Transverse colon (tissue), 4 donors: ENCODE measurements at places on chromosomes 2 and 18.

DNA sequence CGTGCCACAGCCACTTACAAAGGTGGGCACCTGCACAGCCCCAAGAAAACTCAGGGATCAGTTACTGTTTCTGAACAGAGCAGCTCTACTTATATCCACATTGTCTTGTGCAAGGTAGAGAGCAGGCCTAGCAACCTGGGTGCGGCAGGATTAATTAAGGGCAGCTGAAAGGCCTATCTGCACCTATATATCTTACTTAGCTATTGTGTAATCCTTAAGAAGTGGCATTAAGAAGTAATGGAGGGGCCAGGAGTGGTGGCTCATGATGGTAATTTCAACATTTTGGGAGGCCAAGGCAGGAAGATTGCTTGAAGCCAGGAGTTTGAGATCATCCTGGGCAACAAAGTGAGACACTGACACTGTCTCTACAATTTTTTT is 12.8 kb upstream of the ARL5A start:
- DNase-seq: no peak

GRCh38 chr2:134943540-134943939 is 24.9 kb downstream of the CCNT2 start:
- DNase-seq: no peak

DNA sequence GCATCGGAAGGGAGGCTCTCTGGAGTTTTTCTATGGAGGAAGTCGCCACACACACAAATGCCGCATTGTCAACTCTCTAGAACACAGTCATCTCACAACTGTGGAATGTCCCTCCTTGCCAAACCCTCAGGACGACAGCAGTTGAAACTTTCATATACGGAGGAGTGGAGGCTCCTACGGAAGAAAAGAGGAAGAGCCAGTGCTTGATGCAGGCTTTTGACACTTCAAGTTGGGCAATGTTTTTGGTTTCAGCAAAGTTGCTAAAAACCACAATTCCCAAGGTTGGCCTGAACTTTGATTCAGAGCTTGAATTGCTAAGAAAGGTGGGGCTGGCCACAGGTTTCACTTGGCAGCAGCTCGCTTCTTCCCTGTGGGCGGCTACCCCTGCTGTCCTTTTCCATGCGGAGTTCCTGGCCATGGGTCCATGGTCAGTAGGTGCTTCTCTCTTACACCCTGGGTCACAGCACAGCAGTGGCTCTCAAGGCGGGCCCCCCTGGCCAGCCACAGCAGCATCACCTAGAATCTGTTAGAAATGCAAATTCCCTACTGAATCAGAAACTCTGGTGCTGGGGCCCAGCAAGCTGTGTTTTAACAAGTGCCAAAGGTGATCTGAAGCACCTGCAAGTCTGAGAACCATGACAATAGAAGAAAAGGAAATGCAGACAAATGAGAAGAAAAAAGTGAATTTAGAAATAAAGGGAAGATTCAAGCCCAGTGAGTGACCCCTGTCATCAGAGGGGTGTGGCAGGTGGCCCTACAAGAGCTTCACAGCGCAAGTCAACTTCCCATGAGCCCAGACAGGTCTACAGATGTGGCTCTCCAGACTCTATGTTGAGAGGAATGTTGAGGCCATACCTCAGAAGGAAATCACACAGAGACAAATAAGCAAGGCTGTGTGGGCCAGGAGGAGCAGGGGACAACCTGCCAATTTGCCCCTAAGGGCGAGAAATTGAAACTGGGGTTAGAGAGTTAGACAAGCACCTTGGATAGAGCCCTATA is 856.4 kb downstream of the RNF144A start:
- no peak for DNase-seq

DNA sequence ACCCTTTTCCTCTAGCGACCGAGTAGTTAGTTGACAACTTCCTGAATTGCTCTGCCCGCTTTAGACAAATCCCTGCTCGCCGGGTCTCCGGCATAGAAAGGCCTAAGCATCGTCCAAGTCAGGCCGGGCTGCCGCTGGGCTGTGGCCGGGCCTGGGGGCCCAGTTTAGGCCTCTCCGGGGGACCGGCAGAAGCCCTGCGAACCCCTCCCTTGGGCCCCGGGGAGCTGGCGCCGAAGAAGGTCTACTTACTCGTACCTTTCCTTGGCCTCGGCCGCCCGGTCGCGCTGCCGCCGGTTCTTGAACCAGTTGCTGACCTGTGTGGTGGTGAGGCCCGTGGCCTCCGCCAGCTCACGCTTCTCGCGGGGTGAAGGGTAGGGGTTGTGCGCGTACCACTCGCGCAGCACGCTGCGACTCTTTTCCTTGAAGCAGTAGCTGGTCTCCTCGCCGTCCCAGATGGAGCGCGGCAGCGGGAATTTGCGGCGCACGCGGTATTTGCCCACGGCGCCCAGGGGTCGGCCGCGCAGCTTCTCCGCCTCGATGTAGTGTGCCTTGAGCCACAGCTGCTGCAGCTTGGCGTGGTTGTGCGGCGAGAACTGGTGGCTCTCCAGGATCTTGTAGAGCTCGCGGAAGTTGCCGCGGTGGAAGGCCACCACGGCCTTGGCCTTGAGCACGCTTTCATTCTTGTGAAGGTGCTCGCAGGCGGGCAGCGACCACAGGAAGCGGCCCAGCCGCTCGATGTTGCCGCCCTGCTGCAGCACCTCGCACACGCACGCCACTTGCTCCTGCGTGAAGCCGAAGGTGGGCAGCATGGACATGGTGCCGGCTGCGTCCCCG is 739 bp downstream of the SIX2 start:
- DNase-seq: no peak

- no peak for DNase-seq
These were observed 20.3 kb downstream of the CABLES1 start for GRCh38 chr18:23155537-23155936.

DNA sequence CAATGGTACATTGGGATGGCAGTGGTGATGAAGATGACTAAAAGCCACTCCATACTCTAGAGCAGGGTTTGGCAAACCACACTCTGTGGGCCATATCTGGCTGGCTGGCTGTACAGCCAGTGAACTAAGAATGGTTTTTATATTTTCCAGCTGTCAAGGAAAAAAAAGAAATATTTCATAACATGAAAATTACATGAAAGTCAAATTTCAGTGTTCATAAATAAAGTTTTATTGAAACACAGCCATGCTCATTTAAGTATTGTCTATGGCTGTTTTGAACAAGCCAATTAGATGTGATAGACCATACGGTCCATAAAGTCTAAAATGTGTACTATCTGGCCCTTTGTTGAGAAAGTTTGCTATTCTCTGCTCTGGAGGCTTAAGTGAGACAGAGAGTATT is 1.5 kb downstream of the TTC21B start:
- DNase-seq: no peak

DNA sequence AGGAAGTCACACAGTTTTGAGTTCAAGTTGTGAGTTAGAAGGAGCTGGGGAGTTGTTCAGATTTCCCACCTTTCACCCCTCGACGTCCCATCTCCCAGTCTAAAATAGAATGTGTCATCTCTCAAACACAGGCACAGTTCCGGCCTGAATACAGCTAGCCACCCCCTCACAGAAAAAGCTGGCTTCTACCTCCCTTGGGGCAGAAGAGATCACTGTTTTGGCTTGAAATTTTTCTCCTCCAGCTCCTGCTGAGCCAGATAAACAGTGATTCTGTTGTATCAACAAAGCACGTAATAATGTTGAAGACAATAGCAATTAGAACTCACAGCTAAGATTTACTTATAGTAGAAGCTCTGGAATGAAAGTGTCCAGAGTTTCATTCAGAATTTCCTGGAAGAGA is 74.7 kb downstream of the KIAA2012 start:
- no peak for DNase-seq

DNA sequence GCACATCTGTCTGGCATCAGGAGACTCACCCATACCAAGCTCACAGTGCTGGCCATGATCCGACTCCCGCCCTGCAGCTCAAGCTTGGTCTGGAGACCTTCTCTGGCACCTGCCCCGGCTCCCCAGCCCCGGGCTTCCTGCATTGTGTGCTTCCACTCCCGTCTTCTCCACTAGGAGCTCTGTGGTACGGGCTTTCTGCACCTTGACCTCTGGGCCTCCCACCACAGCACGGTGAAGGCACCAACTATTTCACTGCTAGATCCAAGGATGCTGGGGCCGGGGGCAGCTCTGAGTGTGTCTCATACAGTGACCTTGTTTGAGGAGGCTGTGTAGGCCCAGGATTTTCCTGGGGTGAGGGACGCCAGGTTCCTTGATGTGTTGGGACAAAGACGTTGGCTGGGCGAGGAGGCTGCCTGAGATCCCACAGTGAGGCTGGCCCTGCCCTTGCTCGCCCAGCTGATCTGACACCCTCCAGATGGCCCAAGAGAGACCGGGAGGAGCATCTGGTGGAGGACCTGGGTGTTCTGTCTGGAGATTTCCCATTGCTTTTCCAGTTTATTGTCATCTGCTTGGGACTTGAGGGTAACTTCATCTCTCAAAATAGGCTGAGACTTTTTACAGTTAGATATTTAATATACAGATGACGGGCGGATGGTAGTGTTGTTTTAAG is 64.0 kb downstream of the HPCAL1 start:
- DNase-seq: no peak

GRCh38 chr2:112579241-112579640 is 5.2 kb upstream of the CHCHD5 start:
- no peak for DNase-seq

DNA sequence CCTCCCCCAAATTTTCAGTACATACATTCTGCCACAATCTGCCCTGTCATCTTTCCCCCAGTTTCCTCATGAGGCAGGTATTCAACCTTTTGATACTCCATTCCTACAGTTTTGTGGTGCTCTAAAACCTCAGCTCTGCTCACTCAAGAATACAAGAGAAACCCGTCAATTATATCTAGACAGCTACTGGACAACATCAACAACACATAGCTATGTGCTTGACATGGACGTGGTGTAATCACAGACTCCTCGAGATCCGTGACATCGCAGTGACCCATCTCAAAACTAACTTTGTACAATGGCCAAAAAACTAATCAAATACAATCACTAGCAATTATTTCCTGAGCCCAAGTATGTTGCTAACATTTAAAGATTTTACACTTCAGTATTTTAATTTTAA is 23.6 kb downstream of the WDSUB1 start:
- no peak for DNase-seq

- no peak for DNase-seq
These were observed 45.2 kb downstream of the TPO start for GRCh38 chr2:1458432-1458831.

GRCh38 chr2:238704471-238705225 is 143.2 kb upstream of the TWIST2 start:
- no peak for DNase-seq

GRCh38 chr18:34494359-34494696 is 215.8 kb upstream of the DTNA start:
- no peak for DNase-seq

DNA sequence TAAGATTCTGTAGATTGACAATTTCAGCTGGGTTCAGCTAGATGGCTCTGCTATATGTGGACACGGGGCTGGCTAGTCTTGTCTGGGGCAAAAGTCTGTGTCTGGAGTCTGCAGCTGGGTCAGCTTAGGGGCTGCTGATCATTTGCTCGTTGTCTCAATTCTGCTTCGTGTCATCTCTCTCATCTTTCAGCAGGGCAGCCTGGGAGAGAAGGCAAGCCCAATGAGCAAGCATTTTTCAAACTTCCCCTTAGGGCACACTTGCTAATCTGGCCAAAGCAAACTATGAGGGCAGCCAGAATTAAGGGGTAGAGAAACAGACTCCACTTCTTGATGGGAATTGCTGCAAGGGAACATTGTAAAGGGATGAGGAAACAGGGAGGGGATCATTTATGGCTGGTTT is 462.6 kb downstream of the SLC4A3 start:
- no peak for DNase-seq

GRCh38 chr2:80326214-80326613 is 21.7 kb upstream of the LRRTM1 start:
- no peak for DNase-seq

GRCh38 chr2:120298173-120298835 is 45.7 kb downstream of the RALB start:
- DNase-seq: no peak

DNA sequence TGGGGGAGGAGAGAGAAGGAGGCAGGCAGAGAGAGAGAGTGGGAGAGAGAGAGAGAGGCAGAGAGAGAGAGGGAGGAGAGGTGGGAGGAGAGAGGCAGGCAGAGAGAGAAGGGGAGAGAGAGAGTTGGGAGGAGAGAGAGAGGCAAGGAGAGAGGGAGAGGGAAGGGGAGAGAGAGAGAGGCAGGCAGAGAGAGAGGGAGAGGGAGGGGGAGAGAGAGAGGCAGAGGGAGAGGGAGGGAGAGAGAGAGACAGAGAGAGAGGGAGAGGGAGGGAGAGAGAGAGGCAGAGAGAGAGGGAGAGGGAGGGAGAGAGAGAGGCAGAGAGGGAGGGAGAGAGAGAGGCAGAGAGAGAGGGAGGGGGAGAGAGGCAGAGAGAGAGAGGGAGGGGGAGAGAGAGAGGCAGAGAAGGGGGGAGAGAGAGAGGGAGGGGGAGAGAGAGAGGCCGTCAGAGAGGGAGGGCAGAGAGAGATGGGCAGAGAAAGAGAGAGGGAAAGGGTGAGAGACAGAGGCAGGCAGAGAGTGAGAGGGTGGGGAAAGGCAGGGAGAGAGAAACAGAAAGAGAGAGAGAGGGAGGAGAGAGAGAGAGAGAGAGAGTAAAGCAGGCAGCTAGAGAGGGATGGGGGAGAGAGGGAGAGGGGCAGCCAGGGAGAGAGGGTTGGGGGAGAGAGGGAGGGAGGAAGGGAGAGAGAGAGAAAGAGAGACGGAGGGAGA is 122.2 kb upstream of the PXDN start:
- no peak for DNase-seq

GRCh38 chr2:230661072-230661957 is 51.3 kb upstream of the CAB39 start:
- no peak for DNase-seq

DNA sequence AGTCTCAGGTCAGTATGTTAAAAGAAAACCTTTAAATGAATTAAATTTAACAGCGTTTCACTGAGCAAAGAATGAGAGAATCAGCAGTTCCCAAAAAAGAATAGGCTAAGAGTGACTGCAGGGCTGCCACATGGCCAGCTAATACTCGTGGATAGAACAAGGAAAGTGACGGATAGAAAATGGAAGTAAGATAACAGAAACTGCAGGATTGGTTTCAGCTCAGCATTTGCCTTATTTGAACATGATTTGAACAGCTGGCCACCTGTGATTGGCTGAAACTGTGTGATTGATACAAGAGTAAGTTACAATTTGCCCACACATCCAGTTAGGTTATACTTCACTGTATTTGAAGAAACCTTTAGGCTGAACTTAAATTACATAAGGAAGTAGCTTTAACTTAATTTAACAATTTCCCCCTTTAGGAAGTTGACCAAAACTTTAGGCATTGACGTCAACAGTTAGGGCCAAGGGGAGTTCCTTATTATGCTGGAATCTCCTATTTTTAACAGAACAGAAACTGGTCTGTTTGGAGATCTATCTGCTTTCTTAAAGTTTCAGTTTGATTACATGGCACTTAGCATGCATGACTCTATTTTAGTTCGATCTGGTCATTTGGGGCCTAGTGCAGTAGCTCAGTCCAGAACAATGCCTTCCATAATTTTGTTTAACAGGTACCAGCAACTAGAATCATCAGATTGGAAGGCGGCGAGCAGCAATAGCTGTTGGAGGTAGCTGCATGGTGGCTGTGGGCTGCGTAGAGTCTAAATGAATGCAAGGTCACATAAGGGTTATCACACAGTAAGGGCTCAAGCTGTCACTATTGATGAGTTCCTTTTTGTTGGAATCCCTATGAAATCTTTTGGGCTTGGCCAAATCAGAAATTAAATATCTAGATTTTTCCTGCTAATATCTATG is 143.4 kb downstream of the TRIM43 start:
- DNase-seq: no peak

- DNase-seq: no peak
These were observed 24.9 kb downstream of the CERS6 start for GRCh38 chr2:168480825-168481585.

- DNase-seq: no peak
These were observed 64.0 kb downstream of the ZNF407 start for GRCh38 chr18:74661691-74662090.

GRCh38 chr2:41718705-41719104 is 329.1 kb upstream of the PKDCC start:
- no peak for DNase-seq
